ENCODE measurements at places on chromosomes 7 and 10.

DNA sequence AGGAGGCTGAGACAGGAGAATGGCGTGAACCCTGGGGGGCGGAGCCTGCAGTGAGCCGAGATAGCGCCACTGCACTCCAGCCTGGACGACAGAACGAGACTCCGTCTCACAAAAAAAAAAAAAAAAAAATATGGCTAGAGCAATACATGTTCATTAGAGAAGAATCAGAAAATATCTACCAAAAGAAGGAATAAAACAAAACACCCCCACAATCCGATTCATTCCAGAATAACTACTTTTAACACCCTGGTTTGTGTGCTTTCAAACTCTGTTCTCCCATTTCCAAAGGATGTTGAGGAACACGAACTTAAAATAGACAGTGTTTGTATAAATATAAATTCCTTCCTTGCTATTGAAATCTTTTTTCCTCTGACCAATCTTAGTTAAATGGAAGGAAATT, 6.5 kb downstream of the PDSS1 start:
- no peak for DNase-seq

- DNase-seq, result no peak
These were observed 72.1 kb downstream of the RNF133 start for GRCh38 chr7:122626785-122627184.

DNA sequence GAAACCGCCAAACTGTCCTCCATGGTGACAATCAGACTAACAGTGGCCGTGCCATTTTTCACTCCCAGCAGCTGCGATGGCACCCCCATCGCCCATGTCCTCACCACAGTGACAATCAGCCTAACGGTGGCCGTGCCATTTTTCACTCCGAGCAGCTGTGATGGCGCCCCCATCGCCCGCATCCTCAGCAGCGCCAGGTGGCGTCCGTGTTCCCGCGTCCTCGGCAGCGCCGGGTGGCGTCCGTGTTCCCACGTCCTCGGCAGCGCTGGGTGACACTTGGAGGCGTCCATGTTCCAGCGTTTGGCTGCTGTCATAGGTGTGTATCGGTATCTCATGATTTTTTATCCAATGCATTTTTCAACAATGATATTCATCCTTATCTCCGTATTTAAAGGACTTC, 267.3 kb downstream of the PTPRN2 start:
- no peak for DNase-seq

DNA sequence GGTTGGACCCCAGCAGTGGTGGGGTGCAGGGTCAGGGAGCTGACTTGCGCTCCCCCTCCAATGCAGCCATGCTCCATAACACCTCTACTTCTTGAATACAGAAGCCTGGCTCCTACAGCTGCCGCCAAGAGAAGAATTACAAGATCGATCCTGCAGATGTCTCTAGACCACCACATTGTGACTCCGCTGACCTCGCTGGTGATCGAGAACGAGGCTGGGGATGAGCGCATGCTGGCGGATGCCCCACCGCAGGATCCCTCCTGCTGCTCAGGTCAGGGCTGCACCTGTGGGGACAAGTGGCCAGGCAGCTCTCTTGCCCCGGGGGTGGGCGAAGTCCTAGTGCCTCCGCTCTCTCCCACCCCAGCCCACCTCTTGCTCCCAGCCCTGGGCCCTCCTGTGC, 31.7 kb downstream of the ITIH2 start:
- DNase-seq, result peak; percentile 11

- DNase-seq, result no peak
These were observed 489.4 kb upstream of the SORCS1 start for GRCh38 chr10:107653832-107654287.

GRCh38 chr7:100753750-100754149, 20.4 kb downstream of the ZAN start:
- DNase-seq, result no peak
